ENCODE measurements at places on chromosomes 7 and 10. TPM values are rescaled to one million over a fixed set of nuclear protein-coding genes. Genes with fewer than 3 reads are reported as not detected.

The ANKRD2 gene
- total RNA-seq: 0.26 TPM

The OTUD1 gene
- total RNA-seq: 8.5 TPM

The NME8 gene
- total RNA-seq: not detected

The STEAP1B gene
- total RNA-seq: 10.9 TPM

The TMEM225B gene
- total RNA-seq: 0.25 TPM

The CACNA2D1 gene
- 7.8 TPM for total RNA-seq

The DNAJC30 gene
- total RNA-seq: 1.0 TPM

The AIFM2 gene
- total RNA-seq: 1.5 TPM

The GNGT1 gene
- total RNA-seq: not detected

The LIPN gene
- total RNA-seq: not detected

The PCGF5 gene
- 34.1 TPM for total RNA-seq

The MAGI2 gene
- 0.26 TPM for total RNA-seq

The CPA5 gene
- total RNA-seq: not detected

The SGCE gene
- 85.8 TPM for total RNA-seq

The ZNF25 gene
- total RNA-seq: 5.2 TPM

The ACSL5 gene
- 59.9 TPM for total RNA-seq

The SRGN gene
- 218 TPM for total RNA-seq

The RASA4B gene
- 2.6 TPM for total RNA-seq

The HSPB1 gene
- total RNA-seq: 134 TPM

The DTX2 gene
- 4.1 TPM for total RNA-seq

The NYAP1 gene
- 2.1 TPM for total RNA-seq

The RINT1 gene
- total RNA-seq: 9.9 TPM

Measured in dermis microvascular lymphatic vessel endothelial cell (primary cell).